ENCODE measurements at places on chromosomes 7 and 10.

GRCh38 chr7:133155642-133156041 lies 73.8 kb upstream of the CHCHD3 start:
- no peak for DNase-seq

GRCh38 chr7:118046801-118047200 lies 137.2 kb upstream of the LSM8 start:
- DNase-seq: no peak

DNA sequence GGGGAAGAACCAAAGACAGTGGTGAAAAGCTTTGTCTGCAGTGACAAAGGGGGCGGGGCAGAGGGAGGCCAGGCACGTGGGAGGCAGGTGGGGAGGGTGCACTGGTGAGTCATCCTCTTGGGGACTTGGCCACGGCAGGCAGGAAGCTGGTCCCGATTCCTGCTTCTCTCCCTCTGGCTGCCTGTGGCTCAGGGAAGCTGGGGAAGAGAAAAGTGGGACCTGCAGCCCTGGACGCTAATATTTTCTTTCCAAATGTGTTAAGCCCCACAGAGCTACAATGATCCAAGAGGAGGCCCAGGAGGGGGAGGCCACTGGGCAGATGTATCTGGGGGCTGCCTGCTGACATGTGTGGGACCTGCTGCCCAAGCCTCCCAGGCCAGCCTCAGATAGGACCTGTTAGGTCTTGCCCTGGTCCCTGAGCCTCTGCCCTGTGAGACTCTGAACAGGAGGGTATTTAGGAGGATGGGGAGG lies 231.8 kb downstream of the KCNMA1 start:
- DNase-seq: no peak

DNA sequence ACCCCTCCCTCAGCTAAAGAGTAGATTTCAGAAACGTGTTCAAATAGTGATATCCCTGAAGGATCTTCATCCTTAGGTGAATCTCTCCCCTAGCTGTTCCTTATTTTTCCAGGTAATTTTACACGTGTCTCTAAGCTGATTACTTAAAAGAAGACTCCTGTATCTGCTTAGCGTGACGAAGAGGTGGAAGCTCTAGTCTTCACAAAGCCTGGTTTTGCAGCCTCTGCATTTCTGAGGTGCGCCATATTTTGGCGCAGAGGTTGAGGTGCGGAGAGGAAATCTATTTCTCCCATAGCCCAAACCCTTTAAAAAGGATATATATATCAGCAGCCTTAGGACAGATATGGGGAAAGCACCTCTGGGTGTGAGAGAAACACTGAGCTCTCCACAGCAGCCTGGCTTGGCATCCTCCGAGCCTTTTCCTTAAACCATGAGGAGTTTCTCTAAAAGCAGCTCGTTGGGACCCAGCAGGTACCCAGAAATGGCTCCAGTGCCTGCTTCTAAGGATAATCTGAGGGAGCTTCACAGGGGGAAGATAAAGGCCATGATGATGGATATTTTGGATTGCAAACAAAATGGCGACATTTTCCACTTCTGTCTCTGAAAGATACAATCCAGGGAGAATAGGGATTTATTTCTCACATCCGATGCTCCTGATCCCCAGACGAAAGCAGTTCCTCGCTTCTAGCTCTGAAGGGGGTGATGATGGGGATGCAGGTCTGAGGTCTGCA lies 3.0 kb upstream of the HOXA2 start:
- DNase-seq: no peak

DNA sequence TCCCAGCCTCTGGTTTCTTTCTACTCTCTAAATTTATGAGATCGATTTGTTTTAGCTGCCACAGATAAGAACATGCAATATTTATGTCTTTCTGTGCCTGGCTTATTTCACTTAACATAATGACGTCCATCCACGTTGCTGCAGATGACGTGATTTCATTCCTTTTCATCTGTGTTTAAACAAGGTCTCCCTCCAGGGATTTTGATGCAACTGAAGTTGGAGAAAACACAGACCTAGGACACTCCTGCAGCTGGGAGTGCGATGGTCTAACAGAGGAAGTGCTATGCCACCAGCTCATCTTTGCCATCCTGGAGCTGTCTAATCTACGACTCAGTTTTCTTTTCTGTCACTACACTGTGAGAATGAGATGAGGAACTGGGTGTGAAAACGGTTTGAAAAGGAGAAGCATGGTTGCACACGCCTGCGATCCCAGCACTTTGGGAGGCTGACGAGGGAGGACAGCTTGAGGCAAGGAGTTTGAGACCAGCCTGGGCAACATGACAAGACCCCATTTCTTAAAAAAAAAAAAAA lies 1.5 kb upstream of the KCTD7 start:
- no peak for DNase-seq

- DNase-seq: no peak
Observed at GRCh38 chr7:97018791-97019531, 5.7 kb downstream of the DLX5 start.

- no peak for DNase-seq
Observed at GRCh38 chr7:45193828-45194227, 36.2 kb downstream of the RAMP3 start.

GRCh38 chr10:56142092-56142728 lies 218.8 kb downstream of the ZWINT start:
- no peak for DNase-seq

- DNase-seq: no peak
Observed at GRCh38 chr10:58627392-58627791, 114.7 kb downstream of the BICC1 start.

DNA sequence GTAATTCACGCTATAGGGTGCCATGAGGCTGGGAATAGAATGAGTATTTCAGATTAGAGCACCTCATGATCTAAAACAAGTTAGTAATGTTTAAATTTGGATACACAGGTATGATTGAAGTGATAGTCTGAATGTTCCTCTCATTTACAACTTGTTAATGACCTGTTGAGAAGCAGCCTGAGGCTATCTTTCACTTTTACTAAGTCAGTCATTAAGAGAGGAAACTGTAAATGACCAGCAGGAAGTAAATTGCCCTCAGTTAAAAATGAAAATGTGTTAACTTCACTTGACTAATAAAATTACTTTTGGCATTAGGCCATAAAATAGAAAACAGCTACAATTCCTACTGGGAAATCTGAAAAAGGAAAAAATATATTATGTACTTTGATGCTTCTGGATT lies 1042.0 kb downstream of the DNAJB9 start:
- no peak for DNase-seq

- DNase-seq: no peak
Observed at GRCh38 chr10:49634069-49634660, 20.3 kb downstream of the CHAT start.

- DNase-seq: no peak
Observed at GRCh38 chr7:139203992-139204391, 27.0 kb upstream of the UBN2 start.

DNA sequence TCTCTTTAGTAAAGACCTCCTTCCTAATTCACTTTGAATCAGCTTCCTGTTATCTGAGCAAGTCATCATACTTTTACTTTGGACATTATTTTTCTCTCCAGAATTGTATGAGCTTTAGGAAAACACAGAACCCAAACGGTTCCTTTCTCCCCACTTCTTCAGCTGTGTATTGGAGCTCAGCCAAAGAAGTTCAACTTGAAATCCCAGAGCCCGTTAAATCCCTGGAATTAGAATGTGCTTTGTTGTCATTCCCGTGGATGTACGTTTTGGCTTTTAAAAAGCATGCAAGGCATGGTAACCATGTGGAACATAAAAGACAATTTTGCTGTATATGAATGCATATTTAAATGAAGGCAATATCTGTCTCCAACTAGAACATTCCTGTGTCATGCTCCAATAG lies 46.6 kb downstream of the AGMO start:
- no peak for DNase-seq

DNA sequence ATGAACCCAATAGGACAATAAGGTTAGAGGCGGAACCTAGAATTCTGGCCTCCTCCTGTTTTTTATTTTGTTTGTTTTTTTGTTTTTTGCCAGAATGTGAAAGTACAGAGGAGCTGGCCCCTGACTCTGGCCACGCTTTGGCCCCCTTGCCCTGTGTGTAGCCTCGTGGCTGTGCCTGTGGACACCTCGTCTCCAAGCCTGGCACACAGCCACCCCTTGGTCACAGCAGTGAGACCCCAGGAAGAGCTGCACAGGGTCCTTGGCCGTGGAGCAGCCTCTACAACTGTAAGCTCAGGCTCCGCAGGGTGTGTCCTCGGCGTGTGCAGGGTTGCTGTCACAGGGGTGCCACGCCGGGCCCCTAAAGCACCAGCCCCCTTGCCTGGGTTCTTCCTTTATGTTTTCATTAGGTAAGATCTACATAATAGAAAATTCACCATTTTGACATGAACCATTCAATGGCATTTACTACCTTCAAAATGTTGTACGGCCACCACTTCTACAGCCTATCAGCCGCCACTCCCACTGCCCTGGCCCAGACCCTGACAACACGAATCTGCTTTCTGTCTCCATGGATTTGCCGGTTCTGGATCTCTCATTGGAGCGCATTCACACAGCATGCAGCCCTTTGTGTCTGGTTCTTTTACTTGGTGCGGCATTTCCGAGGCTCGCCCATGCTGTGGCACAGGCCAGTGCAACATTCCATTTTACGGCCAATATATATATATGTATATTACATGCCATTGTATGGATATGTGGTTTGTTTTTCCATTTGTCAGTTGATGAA lies 51.0 kb downstream of the AMZ1 start:
- DNase-seq: no peak

DNA sequence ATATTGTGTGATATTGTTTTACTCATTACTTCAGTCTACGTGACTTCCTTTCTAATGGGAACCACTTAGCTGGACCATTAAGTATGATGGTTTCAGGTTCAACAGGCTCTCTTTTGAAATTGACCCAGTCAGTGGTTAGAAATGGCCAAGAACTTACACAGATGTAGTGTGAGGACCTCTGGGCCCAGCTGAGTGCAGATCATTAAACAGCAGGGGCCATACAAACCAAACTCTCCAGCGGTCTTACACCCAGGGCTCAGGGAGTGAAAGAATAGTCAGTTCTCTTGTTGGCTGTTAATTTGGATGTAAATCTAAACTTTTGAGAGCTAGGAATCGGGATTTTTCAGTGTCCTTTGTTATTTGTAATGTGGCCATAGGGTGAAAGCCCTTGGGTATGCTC lies 107.3 kb downstream of the CELF2 start:
- no peak for DNase-seq

GRCh38 chr10:22710139-22710745 lies 4.1 kb downstream of the PIP4K2A start:
- DNase-seq: no peak

GRCh38 chr10:26624006-26624405 lies 73.5 kb upstream of the PDSS1 start:
- DNase-seq: no peak

DNA sequence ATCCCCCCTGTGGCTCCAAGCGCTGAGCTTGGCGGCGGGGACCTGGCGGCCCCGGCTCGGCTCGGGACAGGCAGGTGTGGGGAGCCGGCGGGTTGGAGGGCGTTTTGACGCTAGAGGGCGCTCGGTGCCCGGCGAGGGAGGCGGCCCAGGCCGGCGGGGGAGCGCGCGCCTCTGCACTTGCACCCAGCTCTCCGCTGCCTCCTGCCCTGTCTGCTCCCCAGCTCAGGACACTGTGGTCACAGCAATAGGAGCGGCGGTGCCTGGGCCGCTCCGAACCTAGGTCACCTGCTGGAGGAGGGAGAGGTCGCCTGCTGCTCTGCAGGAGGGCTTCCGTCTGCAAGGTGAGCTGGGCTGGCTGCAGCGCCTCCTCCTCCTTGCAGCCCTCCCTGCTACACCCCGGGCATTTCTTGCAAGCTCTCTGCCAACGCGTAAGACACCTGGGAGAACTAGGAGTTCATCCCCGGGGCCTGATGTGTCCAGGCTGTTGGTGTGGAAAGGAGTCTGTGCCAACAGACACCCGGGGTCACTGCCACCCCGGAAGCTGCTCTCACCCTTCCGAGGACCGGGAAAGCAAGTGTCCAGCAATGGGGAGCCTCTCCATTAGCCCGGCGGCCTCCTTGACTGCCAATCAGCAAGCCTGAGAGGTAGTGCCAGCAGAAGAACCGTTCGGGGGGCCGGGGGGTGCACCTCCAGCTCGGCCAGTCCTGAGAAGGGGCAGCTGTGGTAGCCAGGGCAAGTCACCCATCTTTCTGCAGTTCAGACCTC lies 620.4 kb downstream of the GALNT17 start:
- DNase-seq: peak; percentile 18

- DNase-seq: no peak
Observed at GRCh38 chr10:72316748-72317435, 37.8 kb downstream of the DNAJB12 start.

DNA sequence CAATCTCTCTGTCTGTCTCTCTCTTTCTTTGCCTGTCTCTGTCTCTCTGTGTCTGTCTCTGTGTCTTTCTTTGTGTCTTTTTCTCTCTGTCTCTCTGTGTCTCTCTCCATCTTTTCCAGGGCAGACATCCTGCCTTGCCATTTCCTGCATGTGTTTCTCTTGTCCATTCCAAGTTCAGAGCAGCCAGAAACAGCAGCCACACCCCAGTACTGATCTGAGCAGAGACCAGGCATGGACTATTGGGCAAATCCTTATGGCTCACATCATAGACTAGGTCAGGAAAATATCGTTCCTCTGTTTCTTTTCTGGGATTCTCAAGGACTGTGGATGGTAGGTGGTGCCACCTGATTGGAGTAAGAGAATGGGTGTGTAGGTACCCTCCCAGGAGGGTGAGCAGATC lies 95.8 kb downstream of the RAMP3 start:
- no peak for DNase-seq

GRCh38 chr10:35608328-35608672 lies 3.2 kb downstream of the GJD4 start:
- no peak for DNase-seq

Measured in hypothalamus (tissue), 51 donors.